NCI-H1930 (cell line): ENCODE measurements at places on chromosomes 2 and 18.

DNA sequence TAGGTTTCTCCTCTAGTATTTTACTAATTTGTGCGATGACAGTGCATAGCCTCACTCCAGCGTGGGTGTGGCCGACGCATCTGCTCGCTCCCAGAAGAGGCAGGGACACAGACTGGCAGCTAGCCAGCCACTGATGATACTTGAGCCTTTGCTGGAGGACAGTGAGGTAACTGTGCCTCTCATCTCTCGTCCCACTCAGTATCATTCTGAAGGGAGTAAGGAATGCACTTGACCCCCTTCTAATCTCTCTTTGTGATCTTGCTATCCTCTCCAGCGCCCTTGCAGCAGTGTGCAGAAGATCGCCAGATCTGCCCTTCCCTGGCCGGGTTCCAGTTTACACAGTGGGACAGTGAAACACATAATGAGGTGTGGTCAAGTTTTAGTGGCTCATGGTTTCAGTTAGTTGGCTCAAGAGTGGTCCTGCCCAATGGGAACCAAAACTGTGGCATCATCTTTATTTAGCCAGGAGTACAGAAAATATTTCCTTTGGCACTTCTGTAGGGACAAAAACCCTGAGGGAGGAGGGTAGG, 17.5 kb downstream of the NCAPH start:
- DNase-seq = no peak

- DNase-seq = no peak
Observed at GRCh38 chr2:17850151-17850550, 28.3 kb upstream of the KCNS3 start.

GRCh38 chr18:71878226-71878625, 665.9 kb downstream of the CBLN2 start:
- DNase-seq = no peak

GRCh38 chr2:136232456-136233172, 114.7 kb upstream of the CXCR4 start:
- DNase-seq = no peak

- DNase-seq = no peak
Observed at GRCh38 chr2:105373895-105374401, 24.9 kb downstream of the FHL2 start.

DNA sequence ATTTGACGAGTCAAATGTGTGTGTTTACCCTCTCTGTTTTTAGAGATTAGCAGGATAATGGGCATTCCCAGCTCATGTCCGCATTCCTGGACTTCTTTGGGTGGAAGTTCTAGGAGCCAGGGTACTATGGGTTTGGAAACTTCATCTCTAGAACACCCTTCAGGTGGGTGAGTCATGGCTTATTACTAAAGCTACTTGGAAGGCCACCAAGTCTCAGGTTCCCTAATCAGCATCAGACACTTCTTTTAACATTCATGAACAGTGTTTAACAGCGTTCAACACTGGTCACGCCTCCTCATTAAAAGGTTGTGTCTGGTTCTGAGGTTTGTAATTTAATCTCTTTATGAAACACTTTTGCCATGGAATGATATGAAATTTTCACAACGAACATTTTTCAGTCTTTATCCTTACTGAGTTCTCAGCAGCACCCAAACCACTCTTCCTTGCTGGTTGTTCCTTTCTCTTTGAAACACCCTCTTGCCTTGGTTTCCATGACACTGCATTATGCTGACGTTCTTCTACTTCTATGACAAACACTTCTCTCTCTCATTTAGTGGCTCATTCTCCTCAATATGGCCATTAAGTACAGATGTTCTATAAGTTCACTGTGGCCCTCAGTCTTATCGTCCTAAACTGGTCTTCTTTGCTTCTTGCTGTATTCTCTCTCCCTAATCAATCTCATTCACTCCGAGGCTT, 49.3 kb downstream of the MMADHC start:
- DNase-seq = no peak

DNA sequence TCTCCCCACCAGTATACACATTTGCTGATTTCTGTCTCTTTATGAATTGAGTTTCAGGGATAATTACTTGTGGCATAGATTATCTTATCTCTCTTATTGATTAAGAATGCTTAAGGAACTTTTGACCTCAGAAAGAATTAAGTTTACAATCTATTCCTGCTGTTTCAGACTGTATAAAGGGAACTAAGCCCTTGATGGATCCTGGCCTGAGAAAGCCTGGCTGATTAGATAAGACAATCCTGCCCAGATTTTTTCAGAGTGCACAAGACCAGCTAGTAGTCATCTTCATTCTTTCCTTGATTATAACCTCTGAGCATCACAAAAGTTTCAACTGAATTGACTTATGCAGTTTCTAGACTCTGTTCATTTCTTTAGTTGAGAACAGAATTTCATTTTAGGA, 22.7 kb upstream of the TFPI start:
- DNase-seq = no peak

DNA sequence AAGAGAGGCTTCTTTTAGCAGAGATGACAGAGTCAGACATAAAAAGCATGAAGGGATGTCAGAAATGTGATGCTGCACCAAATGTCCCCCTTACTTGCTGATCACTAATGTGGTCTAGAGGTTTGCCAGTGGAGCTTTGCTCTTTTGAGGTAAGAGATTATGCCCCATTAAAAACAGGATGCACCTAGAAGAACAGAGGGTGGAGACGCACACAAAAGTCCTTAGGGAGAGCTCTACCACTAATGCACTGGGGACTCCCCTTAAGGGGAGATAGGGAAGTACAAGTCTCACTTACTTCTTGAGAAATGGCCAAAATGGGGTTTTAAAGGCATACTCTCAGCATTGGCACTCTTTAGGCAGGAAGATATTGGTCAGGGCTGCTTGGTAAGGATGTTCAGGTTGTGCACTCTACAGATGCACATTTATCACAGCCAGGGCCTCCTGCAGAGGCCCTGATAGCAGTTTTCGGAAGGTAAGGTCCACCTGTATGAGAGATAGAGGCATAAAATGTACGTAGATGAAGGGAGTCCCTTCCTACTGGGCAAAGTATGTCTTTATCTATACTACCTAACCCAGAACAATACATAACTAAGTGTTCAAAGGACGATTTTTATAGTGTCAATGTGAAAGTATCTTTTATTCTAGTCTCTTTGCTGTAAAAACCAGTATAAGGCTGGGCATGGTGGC, 17.0 kb upstream of the SCYGR1 start:
- DNase-seq = no peak

GRCh38 chr18:35042389-35043071, 1.3 kb downstream of the MAPRE2 start:
- no peak for DNase-seq

GRCh38 chr2:42376758-42377157, 15.7 kb upstream of the COX7A2L start:
- no peak for DNase-seq

- DNase-seq = no peak
Observed at GRCh38 chr2:60556576-60557485, 3.4 kb upstream of the BCL11A start.

GRCh38 chr2:132969371-132969985, 299.5 kb upstream of the LYPD1 start:
- no peak for DNase-seq

- DNase-seq = no peak
Observed at GRCh38 chr2:129458436-129458835, 521.0 kb upstream of the RAB6C start.

- no peak for DNase-seq
Observed at GRCh38 chr18:11388755-11389680, 220.4 kb upstream of the SLC35G4 start.

- no peak for DNase-seq
Observed at GRCh38 chr18:5865521-5865920, 29.8 kb downstream of the TMEM200C start.

DNA sequence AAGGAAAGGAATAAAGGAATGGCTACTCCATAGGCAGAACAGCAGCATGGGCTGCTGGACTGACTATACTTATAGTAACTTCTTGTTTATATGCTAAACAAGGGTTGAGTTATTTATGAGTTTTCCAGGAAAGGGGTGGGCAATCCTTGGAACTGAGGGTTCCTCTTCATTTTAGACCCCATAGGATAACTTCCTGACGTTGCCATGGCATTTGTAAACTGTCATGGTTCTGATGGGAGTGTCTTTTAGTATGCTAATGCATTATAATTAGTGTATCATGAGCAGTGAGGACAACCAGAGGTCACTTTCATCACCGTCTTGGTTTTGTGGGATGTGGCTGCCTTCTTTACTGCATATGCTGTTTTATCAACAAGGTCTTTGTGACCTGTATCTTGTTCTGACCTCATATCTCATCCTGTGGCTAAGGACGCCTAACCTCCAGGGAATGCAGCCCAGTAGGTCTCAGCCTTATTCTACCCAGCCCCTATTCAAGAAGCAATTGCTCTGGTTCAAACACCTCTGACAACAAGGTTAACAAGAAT, 98.6 kb upstream of the CABLES1 start:
- no peak for DNase-seq

DNA sequence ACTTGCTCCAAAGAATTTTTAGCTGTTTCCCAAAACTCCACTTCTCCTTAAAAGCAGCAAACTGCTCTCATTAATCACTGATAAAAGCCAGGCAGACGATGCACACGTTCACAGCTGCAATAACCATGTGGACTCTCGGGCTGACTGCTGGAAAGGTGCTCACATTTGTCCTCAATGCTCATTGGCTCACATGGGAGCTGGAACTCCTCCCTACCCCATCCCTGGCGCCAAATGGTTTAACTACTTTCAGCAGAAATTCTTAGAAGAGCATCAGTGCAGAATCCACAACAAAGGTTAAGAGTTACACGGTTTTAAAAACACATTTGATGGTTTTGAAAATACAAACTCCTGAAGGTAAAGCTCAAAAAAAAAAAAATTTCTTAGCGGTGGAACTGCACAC, 117.1 kb downstream of the NOL10 start:
- DNase-seq = no peak

DNA sequence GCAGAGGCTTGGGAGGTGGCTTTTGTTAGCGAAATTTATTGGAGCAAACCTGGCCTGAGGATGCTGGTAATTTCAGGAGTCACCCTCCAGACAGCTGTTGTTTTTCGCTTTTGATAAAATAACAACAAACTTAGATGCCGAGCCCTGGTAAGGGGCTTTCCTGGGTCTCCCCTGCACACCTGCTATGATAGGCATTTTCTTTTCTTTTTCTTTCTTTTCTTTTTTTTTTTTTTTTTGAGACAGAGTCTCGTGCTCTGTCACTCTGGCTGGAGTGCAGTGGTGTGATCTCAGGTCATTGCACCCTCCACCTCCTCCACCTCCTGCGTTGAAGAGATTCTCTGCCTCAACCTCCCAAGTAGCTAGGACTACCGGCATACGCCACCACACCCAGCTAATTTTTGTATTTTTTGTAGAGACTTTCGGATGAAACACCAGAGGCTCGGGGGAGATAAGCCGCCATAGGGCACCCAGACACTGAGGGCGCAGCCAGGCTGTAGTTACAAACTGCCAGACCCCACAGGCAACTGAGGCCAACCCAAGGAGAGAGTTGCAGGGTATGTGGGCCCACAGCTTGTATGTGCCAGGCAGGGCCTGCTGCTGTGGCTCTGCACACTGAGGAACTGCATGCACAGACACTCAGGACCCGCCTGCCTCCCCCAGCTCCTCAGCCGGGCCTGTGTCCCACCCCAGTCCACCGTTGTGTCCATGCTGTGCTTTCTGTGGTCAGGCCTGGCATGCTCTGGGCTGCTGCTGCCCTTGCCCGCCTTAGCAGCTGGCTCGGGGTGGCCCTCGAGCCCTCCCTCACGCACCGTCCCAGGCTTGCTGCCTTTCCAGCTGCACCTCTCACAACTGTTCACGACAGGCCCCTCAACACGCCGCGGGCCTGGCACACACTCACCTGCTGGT, 3.9 kb downstream of the GYPC start:
- no peak for DNase-seq

- DNase-seq = no peak
Observed at GRCh38 chr18:26867471-26867870, 2.0 kb upstream of the AQP4 start.

DNA sequence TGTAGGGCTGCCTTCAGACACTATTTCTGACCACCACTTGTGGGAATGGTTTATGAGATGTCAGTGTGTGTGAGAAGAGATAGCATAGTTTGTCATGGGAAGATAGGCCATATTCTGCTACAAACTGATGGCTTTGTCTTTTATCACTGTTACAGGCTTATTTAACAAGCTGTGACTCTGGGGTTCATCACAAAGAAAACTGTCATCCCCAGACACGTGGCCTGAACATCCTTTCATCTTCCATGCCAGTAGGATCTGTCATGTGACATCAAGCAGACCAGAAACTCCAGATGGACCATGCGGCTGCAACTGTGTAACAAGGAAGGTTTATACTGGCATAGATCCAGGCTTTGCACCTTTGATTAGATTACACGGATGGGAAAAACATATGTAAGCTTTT, 128.6 kb upstream of the KCNH7 start:
- DNase-seq = no peak

DNA sequence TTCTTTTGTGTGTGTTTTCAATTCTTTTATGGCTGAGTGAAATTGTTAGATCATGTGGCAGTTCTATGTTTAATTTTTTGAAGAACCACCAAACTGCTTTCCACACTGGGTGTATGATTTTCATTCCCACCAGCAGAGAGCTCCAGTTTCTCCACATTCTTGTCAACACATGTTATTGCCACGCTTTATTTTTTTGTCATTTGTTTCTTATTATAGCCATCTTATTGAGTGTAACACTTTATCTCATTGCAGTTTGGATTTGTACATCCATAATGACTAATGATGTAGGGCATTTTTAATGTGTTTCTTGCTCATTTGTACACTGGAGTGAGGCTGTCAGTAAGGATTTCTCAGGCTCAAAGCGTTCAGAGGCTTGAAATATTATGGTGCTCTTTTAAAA, 184.2 kb downstream of the PIEZO2 start:
- DNase-seq = no peak

DNA sequence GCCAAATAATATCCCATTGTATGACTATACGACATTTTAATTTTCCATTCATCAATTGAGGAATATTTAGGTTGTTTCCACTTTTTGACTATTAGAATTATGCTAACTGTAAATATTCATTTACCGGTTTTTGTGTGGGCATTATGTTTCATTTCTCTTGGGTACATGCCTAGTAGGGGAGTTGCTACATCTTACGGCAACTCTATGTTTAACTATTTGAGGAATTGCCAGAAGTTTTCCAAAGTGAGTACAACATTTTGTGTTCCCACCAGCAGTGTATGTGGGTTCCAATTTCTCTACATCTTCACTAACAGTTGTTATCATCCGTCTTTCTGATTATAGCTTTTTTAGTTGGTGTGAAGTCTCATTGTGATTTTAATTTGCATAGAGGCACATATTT, 1.6 kb upstream of the KDSR start:
- DNase-seq = no peak
